ENCODE measurements at places on chromosomes 3 and 15. TPM values are rescaled to one million over a fixed set of nuclear protein-coding genes. Genes with fewer than 3 reads are reported as not detected.
A peak's percentile ranks its signal among the peaks of the same experiment; 100 is the strongest.

The SH2D7 gene
- not detected for total RNA-seq

DNA sequence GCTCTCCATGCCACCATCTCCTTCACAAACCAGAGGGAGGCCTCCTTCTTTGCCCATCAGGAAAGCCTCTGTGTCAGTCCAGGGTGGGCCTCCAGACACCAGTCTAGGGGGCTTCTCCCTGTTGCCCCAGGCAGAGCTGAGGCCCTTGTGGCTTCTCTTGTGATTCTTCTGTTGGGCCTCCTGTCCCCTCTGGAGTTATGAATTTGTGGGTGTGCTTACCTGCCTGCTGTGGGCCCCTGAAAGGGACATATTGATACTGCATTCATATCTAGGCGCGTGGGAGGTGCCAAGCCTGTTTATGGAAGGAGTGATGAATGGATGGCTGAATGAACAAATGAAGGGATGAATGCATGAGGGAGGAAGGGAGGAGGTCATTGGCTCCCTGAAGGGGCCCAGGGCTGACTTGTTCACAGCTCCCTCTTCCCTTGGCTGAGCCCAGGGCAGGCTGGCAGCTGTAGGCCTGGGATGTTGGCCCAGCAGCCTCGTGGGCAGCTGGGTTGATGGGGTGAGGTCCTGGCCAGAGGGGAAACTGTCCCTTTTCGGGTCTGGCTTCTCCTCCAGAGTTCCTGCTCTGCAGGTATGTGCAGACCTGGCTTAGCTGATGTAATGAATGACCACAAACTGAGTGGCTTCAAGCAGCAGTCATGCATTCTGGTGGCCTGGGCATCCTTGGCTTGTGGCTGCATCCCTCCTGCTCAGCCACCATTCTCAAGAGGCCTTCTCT is 195.4 kb downstream of the GOLGA6L6 start:
- peak; percentile 22 for DNase-seq

DNA sequence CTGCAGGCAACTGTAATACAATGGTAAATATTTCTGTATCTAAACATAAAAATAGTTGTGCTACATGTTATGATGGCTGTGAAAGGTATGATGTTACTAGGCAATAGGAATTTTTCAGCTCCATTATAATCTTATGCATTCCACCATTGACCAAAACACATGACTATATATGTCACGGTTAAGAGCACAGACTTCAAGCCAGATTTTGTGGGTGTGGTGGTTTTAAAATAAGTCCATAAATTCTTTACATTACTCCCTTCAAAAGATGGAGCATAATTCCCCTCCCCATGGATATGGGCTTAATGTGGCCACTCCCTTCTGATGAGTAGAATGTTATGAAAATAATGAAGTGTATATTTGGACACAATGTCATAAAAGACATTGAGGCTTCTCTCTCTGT is 88.4 kb upstream of the TBC1D5 start:
- DNase-seq = no peak

- DNase-seq = no peak
These were observed 4.9 kb upstream of the CHSY1 start for GRCh38 chr15:101256757-101257156.

The ECE2 gene
- total RNA-seq = not detected

Data from H7 (cell line).